Aorta (tissue), 5 donors: ENCODE measurements at places on chromosomes 1 and 21.

DNA sequence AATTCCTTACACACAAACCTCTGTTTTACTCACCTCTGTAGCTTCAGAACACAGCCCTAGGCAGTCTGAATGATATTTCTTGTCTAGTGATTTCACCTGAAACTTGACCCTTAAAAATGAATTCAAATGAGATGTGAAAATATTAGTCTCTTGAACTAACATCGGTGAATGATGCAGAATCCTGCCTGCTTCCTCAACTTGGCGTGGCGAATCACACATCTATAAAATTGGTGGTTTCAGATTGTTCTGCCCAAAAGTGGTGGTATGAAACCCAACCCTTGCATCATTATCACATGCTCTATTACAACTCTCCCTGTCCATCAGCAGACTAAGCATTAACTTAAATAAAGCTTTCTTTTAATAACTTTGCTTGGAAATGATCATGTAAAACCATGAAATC, 26.9 kb upstream of the C1orf21 start:
- no peak overlapping the region for H3K27ac ChIP-seq
- no peak overlapping the region for H3K4me3 ChIP-seq
- no peaks in the 10 kb centered on the region for H3K36me3 ChIP-seq
- H3K4me1 ChIP-seq: no peaks in the 10 kb centered on the region
- no peaks in the 10 kb centered on the region for H3K27me3 ChIP-seq
- no peak for DNase-seq

DNA sequence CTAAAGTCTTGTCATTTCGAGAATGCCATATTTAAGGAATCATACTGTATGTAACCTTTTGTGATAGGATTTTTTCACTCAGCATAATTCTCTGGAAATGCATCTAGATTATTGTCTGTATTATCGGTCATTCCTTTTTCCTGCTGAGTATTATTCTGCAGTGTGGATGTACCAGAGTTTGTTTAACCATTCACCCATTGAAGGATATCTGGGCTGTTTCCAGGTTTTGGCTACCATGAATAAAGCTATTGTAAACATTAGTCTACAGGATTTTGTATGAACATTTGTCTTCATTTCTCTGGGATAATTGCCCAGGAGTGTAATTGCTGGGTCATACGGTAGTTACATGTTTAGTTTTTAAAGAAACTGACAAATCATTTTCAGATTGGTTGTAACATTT, 61.8 kb downstream of the ATP1A1 start:
- no peaks in the 10 kb centered on the region for H3K4me1 ChIP-seq
- H3K36me3 ChIP-seq: no peaks in the 10 kb centered on the region
- no peaks in the 10 kb centered on the region for H3K27me3 ChIP-seq
- no peak overlapping the region for H3K4me3 ChIP-seq

- DNase-seq: no peak
- H3K36me3 ChIP-seq: no peaks in the 10 kb centered on the region
- no peak overlapping the region for H3K4me3 ChIP-seq
- no peaks in the 10 kb centered on the region for H3K4me1 ChIP-seq
- H3K27me3 ChIP-seq: no peaks in the 10 kb centered on the region
Measured at GRCh38 chr1:116835161-116835560, 74.6 kb upstream of the PTGFRN start.

DNA sequence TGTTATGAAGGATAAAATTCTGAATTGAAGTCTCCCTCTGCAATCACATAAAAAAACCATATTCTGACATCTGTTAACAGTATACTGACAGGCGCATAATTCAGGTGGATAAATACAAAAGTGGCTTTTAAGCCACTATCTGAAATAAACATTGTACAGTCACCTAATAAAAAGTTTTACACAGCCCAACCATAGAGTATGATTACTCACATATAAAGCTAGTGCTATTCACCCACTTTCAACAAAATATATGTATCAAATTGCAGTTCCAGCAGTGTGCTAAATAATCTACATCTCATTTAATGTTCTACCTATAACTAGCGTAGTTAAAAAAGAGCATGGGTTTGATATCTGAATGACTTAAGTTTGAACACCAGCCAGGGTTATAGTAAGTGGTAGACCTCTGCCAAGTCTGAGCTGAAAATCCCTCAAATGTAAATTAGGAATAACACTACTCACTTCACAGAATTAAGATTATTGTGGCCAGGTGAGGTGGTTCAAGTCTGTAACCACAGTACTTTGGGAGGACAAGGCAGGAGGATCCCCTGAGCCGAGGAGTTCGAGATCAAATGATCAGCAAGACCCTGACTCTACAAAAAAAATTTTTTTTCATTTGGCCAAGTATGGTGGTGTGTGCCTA, 3.9 kb downstream of the EGLN1 start:
- H3K27me3 ChIP-seq: no peaks in the 10 kb centered on the region
- H3K4me1 ChIP-seq: peaks cover 5% of the 10 kb centered on the region
- H3K27ac ChIP-seq: no peak overlapping the region
- H3K36me3 ChIP-seq: no peaks in the 10 kb centered on the region
- DNase-seq: no peak
- peak overlapping the region; percentile 13 for H3K4me3 ChIP-seq
